ENCODE measurements at places on chromosomes 1 and 21.

DNA sequence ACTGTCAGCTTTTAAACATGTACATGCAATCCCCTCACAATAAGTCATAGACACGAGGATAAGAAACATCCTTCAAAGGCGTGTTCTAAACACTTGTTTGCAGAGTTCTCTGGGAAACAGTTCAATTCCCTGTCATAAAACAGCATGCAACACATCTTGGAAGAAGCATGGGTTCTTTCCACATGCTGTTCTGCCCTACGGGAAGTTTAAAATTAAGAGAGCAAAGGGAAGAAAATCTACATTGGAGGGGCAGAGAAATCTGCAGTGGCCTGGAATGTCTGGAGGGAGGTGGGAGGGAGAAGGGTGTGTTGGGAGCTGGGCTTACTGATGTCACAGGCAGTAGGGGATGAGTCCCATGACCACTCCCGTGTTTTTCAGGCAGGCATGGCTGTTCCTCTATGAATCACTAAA, 98.3 kb upstream of the SLC2A1 start:
- DNase-seq: no peak

GRCh38 chr21:38631206-38631605, 132.9 kb upstream of the ERG start:
- no peak for DNase-seq

DNA sequence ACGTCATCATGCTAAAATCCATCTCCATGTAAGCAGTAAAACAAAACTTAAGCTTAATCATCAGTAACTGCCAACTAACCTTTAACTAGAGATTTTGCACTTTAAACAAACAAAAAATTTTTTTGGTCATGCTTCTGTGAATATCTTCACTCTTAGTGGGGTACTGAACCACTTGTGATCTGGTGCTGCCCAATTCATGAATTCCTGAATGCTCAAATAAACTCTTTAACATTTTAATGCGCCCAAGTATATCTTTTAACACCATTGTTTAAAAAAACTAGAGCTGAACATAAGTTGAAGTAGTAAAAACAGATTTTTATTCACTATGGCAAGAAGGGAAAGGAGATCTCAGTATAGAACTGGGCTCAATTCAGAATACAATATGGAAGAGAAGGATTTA, 196.9 kb upstream of the USP24 start:
- no peak for DNase-seq

DNA sequence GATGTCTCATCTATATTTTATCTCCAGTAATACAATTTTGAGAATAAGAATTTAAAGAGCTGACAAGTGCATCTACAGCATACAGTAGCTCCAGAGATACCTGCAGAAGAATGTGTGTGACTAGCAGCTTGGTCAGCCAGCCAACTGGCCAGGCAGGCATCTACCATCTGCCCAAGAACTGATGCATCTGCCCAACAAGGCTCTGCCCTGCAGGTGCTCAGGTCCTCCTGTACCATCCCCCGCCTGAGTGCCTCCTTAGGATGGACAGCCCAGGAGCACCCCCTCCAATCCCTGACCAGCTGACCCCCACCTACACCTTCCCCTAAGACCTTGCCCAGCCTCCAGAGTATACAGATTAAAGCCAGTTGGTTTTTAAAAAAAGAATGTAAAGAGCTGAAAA, 30.3 kb downstream of the TMEM69 start:
- DNase-seq: no peak

DNA sequence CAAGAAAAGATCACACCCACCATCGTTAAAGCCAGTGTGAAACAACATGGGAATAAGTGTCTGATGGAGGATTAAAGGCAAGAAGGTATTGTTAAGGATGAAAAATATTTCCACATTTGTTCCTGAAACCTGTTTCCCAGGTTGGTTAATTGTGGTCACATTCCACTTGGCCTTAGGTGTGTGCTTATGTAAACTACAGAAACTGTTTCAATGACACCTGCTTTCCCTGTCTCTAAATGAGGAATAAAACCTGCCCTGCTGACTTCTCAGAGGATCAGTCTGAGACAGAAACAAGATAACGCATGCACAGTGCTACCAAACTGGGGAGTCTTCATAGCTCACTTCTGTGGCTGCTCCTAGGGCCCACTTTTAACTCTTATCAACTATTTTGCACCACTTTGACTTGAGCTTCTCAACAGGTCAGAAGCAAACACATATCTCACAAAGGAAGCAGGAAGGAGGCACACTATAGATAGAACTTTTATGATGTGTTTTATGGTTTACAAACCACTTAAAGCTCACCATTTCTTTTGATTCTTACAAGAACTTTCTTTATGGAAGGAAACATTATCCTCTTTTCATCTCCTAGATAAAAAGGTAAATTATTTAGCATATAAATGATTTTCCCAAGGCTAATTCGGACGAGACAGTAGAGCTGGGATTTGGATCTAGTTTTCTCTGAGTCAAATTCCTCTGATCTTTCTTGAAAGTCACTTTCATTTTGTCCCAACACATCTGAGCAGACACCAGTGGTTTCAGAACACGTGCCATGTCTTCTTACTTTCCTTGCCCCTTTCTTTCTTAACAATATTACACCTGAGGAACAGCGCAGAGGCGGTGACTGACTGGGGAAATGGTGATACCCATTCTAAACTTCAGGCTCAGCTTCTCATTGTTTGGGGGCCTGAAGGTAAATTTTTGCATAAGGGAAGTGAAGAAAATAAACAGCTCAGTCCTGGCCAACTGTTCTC, 33.4 kb downstream of the CYP2J2 start:
- no peak for DNase-seq

DNA sequence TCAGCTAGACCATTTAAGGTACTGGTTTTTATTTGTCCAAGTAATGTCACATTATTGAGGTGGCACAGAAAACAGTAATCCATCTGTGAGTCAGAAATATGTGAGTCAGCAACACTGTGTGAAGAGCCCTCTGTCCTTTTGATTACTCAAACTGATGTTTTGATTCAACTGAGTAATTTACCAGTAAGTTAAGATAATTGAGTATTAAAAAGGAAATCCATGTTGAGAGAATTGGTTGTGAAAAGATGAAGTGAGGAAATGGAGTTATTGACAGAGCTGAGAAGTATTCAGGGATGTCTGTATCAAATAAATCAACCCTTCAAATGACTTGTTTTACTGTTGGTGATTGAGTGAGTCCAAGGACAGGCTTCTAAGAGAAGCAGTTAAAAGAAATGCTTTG, 302.7 kb upstream of the SGIP1 start:
- DNase-seq: no peak

DNA sequence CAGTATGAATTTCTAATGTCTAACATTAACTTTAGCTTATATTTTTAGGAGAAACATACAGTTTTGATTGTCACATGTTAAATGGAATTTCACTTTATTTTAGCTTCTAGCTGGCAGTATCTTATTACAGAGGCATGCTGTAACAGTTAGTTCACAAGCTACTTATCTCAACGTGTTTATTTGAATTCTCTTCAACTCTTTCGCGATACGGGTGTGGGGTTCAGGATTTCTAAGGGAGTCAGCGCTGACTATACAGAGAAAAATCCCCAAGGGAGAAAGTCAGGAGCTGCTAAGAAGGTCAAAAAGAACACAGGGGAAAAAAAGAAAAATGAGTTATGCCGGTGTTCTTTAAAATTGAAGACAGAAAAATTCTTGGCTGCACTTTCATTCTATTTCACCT, 296.2 kb downstream of the VAV3 start:
- DNase-seq: no peak

DNA sequence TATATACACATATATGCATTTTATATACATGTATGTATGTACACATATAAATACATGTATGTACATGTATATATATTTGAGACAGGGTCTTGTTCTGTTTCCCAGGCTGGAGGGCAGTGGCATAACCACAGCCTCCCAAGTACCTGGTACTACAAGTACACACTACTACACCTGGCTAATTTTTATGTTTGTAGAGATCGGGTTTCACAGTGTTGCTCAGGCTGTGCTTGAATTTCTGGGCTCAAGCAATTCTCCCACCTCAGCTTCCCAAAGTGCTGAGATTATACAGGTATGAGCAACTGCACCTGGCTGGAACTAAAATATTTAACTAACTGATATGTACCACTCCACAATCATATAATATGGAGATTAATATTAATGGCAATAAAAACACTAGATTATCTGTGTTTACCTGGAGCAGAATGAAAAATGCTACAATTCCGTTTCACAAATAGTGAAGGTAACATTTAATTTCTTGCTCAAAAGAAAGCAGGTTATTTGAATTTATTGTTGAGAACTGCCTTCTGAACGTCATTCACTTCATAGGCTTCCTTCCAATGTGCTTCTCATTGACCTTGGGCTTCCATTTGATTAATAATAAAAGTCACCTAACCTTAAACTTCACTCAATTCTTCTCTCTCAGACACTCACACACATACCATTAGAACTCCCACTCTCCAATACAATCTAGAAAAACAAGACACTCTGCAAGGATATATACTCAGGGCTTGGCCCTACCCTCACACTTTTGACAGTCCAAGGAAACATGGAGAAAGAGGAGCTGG, 57.0 kb downstream of the PTGER3 start:
- no peak for DNase-seq

DNA sequence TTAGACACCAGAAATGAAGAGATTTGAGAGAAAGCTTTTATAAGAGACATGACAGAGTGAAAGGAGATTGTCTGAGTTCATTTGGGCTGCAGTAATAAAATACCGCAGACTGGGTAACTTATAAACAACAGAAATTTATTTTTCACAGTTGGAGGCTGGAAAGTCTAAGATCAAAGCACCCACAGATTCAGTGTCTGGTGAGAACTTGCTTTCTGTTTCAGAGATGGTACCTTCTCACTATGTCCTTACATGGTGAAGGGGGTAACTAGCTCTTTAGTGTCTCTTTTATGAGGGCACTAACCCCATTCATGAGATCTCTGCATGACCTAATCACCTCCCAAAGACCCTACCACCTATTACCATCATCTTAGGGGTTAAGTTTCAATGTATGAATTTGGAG, 30.9 kb upstream of the FCRL4 start:
- DNase-seq: peak; percentile 1

- DNase-seq: no peak
Measured at GRCh38 chr1:150269451-150269850, 635 bp upstream of the APH1A start.

- DNase-seq: no peak
Measured at GRCh38 chr1:29975036-29975694, 738.8 kb downstream of the PTPRU start.

- no peak for DNase-seq
Measured at GRCh38 chr1:182996816-182997215, 26.4 kb upstream of the LAMC1 start.

DNA sequence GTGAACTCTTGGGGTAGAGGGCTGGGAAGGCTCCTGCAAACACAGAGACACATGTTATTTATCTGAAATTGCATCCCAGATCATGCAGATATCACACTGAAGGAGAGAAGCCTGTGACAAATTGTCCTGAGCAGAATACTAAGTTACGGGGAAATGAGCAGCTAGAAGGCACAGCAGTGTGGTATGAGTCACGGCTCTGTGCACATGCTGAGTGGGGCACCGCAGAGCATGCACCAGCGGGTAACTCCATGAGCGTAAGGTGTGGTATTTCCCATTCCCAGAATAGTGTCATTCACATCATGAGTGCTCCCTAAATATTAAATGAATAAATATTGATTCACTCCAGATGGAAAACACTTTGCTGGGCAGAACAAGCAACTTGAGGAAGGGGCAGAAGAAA, 21.3 kb upstream of the FCRL2 start:
- DNase-seq: no peak

DNA sequence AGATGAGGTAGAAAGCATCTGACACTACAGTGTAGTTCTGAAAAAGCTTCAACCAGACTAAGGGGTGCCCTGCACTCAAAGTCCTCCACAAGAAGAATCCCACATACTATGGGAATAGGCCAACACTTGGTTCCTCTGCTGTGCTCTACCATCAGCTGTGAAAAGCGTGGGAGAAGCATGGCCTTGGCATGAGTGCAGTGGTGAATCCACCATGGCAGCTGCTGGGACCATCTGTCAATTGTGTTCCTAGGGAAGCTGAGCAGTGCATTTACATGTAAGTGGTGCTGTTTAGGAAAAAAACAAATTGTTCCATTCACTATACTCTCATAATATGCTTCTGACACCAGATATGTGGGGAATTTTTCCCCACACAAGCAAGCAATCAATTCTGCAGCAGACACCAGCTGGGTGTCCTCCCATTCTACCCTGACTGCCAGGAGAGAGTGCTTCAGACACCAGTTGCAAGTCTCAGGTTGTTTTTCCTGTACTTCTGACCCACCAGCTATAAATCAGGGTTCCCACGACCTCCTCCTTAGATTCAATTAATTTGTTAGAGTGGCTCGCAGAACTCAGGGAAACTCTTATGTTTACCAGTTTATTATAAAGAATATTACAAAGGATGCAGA, 230.8 kb upstream of the CHRM3 start:
- no peak for DNase-seq

GRCh38 chr1:110872745-110873720, at the start of gene CD53:
TSS of gene CD53 (plus strand) at chr1:110873148. CDS start at chr1:110891409, 18,261 bp downstream.
- peak; percentile 71 for DNase-seq

- DNase-seq: no peak
Measured at GRCh38 chr1:12447849-12448312, 170.1 kb downstream of the DHRS3 start.

DNA sequence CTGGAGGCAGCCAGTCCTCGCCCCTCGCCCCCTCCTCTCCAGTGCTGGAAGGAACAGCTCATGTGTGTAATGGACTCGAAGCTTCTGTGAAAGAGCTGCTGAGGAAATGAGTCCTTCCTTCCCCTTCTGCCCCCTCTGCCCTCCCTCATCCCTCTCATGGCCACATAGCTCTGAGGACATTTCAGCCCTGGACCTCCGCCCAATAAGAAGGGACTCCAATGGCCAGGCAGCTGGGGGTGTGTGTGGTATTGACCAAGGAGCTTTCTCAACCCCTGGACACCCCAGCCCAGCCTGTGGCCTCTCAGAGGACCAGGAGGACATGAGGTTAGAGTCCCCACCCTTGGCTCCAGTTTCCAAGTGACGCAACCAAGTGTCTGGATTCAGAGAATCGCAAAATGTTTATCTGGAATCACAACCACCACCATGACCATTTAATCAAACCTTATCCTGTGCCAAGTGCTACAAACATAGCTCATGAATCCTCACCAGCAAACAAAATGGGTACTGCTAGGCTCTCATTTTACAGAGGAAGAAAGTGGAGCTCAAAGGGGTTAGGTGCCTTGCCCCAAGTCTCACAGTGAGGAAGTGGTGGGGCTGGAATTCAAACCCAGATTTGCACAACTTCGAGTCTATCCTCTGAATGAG, 47.8 kb upstream of the ECE1 start:
- DNase-seq: no peak

GRCh38 chr1:82099170-82099569, 298.4 kb downstream of the ADGRL2 start:
- no peak for DNase-seq
